ENCODE measurements at places on chromosomes 3 and 15.

- DNase-seq = no peak
Measured at GRCh38 chr3:36132214-36132613, 248.1 kb upstream of the STAC start.

DNA sequence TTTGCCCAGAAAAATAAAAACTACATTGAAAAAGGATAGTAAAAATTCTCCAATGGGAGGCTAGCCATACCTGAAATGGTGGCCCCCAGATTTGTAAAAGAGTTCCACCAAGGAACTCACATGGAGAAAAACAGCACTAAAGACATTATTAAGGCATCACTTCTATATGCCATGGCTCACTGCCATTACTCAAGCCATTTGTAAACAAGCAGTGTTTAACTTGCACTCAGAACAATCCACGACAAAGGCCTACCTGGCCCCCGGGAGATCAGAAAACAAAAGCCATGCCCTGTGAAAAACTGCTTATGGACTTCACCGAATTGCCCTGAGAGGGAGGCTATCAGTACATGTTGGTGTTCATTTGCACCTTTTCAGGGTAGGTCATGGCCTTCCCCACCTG lies 19.6 kb downstream of the CCR8 start:
- no peak for DNase-seq

GRCh38 chr3:105747696-105748095 lies 121.1 kb downstream of the CBLB start:
- DNase-seq = no peak

DNA sequence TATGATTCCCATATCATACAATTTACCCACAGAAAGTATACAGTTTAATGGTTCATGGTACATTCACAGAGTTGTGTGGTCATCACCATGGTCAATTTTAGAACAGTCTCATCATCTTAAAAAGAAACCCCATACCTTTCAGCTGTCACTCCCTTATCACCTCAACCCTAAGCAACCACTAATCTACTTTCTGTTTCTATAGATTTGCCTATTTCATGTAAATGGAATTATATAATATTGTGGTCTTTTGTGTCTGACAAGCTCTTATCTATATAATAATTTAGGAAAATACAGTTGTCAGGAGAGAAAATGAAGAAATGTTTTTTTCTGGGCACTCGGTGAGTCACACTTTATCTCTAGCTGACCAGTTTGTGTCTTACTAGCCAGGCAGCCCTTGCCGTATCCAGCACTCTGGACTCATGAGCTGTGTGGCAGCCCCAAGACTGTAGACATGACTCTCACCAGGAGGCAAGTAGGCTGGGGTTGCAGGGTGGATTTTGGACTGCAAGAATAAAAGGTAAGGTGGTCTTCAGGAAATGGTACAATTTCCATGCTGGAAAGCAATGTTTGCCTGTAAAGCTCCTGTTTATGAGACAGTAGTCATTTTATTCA lies 234.6 kb downstream of the THRB start:
- DNase-seq = no peak

DNA sequence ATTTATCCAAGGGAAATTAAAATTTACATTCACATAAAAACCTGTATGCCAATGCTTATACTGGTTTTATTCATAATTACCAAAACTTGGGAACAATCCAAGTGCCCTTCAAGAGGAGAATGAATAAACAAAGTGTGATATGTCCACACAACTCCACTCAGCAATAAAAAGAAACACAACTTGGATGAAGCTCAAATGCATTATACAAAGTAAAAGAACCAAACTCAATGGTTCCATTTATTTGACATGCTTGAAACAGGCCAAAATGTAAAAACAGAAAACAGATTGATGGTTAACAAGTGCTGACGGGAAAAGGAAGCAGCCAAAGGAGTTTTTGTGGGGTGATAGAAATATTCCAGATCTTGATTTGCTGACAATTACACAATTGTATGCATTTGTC lies 23.5 kb downstream of the OCA2 start:
- no peak for DNase-seq

DNA sequence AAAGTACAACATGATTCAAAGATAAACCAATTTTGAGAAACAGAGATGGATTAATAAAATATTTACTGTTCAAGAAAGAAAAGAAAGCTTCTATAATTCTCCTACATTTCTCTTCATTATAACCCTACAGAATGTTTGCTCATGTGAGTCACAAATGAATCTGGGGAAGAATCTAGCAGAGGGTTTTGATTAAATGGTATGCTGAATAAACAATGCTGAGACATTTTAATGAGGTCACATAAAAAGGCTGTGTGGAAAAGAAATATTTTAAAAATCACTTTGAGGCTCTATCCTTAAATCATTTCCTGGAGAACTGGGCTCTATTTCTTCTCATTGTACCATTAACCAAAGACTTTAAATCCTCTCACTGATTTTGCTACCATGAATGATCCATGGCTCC lies 727.7 kb downstream of the NTRK3 start:
- DNase-seq = no peak

DNA sequence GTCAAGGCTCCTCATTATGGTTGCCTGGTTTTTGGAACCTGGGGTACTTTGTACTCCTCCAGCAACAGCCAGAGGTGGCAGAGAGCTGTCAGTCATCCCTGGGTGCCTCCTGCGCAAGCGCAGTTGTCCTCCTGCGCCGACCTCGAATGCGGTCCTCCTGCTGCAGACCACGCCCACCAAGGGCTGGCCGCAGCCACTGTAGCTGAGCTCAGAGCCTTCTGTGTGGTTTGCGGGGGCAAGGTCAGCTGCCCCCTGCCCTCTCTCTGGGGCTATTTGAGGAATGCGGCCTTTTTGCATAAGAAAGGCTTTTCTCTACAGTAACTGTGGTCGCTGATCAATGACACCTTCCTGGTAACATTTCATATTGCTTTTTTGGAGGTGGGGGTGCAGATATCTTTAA lies 131.3 kb upstream of the SNRPN start:
- DNase-seq = no peak

DNA sequence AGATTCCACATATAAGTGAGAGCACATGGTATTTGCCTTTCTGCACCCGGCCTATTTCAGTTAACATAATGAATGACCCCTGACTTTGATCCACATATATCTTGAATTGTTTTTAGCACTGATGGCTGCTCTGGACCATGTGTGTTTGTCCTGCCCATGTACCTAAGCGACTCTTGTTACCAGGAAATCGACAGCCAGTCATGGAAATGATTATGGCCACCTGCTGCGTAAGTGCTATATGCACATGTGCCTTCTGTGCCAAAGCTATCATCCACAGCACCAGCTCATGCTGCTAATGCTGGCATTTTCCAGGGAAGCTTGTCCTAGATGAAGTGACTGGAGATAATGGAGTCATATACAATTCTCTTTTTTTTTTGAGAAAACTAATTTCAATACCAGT lies 103.7 kb downstream of the PEX5L start:
- DNase-seq = no peak
